ENCODE measurements at places on chromosomes 3 and 15.

- DNase-seq: peak; percentile 64
These were observed 86.4 kb downstream of the SYNPR start for GRCh38 chr3:63364495-63364894.

DNA sequence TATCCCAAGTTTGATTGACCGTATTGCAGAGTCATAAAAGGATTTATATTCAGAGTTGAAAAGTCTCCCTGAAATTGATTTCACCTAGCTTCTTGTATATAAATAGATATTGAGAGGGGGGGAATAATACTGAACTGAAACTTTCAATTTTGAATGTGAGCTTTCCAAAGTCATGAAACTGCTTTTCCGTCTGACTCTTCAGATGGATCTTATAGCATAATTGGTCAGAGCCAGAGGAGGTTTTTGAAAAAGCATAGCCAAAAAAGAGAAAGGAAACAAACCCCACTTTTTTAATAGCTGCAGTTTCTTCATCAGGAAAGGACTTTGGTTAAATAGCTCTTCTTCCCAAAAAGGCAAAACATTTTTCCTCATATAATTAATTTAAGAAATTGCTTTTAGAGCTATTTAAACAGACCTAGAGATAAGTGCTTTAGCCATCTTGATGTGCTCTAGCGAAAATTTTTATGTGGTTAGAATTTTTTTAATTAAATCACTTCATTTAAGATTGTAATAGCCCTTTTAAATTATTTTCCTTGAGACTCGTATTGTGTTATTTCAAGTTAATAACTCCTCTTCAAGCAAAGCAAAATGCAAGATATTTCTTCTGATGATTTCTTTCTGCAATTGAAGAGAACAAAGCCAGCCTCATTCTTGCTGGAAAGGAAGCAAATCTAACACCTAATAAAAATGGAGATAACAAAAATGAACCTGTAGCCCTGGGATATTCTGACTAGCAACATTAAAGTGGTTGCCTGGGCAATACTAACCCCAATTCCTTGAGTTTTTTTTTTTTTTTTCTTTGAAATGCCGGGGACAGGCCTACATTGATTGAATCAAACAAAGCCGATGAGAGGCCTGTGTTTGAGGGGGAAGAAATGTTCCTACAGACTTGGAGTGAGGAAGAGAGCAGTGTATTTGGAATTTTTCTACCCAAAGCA is 173.6 kb downstream of the PTPRG start:
- no peak for DNase-seq

GRCh38 chr3:194672876-194673275 is 885 bp upstream of the LSG1 start:
- no peak for DNase-seq

DNA sequence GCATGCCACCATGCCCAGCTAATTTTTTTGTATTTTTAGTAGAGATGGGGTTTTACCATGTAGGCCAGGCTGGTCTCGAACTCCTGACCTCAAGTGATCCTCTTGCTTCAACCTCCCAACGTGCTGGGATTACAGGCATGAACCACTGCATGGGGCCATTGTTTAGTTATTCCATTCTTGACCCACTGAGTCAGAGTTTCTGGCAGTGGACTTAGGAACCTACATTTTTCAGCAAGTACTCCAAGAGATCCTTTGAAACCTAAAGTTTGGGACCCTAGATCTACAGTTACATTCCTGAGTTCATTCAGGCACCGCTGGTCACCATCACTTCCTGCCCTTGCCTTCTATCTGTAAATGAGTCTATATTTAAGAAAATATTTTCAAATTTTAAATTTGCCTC is 1.4 kb upstream of the TNFSF10 start:
- DNase-seq: no peak

GRCh38 chr3:128679338-128679737 is 28.7 kb upstream of the RPN1 start:
- no peak for DNase-seq

DNA sequence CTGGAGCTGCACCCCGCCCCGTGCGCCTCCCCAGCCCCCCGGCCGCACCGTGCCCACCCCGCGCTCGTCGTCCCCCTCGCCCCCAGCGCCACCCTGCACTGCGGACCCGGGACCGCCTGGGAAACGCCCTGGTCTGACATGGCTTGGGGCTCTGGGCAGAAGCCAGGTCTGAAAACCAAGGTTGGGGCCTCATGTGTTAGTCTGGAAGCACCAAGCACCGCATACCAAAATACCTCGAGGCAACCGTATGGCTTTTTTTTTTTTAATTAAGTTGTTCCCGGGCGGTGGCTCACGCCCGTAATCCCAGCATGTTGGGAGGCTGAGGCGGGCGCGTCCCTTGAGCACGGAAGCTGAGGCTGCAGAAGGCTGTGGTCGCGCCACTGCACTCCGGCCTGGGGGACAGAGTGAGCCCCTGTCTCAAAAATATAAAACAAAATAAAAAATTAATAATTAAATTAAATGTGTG is 91.5 kb upstream of the CHD2 start:
- no peak for DNase-seq

DNA sequence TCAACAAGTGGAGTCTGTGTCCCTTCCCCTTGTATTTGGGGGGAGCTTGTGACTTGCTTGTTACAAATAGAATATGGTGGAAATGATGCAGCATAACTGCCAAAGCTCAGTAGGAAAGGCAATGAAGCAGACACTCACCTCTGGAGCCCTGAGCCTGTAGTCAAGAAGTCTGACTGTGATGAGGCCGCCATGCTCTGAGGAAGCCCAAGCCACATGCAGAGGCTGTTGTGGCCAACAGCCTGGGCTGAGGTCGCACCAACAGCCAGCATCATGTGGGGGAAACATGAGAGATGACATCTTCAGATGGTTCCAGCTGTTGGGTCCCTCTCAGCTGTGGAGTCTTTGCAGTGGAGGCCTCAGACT is 161.4 kb downstream of the CHSY1 start:
- no peak for DNase-seq

- DNase-seq: no peak
These were observed 1.1 kb downstream of the HCLS1 start for GRCh38 chr3:121659586-121659985.

- DNase-seq: peak; percentile 46
These were observed 15.6 kb downstream of the FRMD4B start for GRCh38 chr3:69370156-69370883.

DNA sequence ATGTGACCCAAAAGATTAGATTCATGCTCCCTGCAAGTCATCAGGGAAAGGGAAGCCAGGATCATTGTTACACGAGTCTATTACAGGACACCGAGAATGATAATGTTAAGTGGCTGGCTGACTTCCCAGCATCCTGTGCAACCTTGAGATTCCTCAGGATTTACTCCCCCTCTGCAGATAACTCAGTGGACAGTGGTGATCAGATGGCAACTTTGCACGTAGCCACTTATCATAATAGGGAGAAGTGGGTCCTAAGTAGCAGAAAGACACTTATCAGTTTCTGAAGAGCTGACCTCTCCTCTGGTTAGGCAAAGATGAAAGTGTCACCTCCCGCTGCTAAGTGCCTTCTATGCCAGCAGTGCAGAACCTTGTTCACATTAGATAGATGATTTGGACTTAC is 6.7 kb upstream of the TMPRSS7 start:
- no peak for DNase-seq

- DNase-seq: no peak
These were observed 385.4 kb downstream of the PTPRG start for GRCh38 chr3:61946570-61947324.

DNA sequence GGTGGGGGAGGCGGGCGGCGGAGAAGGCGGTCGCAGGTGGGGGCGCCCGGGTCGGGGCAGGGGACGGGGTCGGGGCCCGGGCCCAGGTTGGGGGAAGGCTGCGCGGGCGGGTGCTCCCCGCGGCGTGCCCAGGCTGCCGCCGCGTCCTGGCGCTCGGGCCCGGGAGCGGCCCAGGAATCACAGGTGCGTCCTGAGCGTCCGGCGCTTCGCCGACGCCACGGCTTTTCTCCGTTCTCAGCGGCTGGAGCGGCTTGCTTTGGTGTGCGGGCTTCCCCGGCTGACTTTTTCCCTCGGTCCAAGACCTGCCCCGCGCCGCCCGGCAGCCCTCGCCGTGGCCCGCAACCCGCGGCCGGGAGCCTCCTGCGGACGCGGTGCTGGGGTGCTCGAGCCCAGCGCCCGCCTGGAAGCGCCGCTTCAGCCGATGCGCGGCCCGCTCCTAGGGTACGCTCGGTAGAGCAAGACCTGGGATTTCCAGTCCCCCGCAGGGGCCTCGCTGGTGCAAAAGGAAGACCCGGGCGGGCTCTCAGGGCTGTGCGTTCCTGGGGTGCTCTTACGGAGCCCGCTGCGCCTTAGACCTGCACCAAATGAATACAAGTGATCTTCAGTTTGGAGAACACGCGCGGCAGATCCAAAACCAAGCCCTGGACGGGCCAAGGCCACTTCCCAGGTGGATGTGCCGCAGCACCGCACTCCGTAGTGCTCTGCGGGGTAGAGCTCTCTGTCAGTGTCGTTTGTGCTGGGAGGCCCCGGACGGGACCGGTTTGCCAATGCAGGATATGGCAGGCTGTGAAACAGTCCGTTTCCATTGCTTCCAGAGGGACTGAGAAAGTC is 639 bp downstream of the NIPA1 start:
- no peak for DNase-seq

DNA sequence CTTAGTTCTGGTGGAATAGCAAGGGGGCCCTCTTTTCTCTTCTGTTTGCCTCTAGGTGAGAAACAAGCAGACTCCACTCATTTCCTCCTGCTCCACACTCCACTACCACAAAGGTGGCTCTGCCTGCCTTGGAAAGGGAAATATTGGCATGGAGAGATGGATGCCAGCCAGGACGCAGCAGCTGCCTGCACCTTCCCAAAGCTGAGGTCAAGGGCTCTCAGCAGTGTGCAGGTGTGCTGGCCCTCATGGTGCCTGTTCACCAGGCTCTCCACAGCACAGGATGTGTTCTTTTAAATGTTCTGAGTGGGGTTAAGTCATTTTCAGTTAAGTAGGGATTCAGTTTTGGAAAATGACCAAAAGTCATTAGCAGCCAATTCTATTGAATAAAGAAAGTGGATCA is 211.2 kb upstream of the STRIT1 start:
- DNase-seq: no peak

- DNase-seq: no peak
These were observed 18.9 kb downstream of the EBLN2 start for GRCh38 chr3:73080216-73080966.

DNA sequence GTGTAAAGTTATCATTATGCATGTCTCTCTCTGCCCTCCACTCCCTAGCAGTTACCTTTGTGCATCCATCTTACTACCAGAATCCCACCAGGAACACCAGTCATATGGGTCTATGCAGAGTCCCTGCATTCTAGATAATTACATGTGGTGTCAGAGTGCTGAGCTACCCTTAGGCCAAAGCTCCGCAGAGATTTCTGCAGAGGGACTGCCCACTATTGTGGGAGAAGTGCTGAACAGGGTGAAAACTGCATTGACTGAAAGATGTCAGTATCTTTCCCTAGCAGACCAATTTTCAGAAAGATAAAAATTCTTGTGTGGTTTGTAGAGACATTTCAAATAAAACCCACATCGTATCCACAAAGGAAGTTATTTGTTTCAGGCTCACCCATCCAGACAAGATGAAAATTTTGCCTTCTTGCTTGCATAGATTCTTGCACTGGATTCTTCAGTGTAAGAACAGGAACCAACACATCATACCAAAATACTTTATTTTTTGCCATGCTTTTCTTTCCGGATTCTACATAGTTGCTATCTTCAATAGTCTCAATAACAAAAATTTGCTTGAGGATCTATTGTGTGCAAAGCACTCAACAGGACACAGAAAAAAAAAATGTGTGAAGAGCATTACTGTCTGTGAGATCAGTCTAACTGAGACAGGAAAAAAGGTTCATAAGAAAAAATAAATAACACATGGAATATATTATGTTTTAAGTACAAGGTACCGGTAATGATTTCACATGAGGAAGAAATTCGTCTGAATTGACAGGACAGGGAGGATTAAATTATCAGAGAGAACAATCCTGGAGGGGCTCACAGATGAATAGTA is 32.0 kb upstream of the CCDC80 start:
- no peak for DNase-seq

- no peak for DNase-seq
These were observed 394.6 kb upstream of the TPM1 start for GRCh38 chr15:62647843-62648505.

- no peak for DNase-seq
These were observed 2.3 kb downstream of the MELTF start for GRCh38 chr3:197027151-197027895.

GRCh38 chr15:52348056-52348745 is 52.6 kb upstream of the MYO5C start:
- no peak for DNase-seq

DNA sequence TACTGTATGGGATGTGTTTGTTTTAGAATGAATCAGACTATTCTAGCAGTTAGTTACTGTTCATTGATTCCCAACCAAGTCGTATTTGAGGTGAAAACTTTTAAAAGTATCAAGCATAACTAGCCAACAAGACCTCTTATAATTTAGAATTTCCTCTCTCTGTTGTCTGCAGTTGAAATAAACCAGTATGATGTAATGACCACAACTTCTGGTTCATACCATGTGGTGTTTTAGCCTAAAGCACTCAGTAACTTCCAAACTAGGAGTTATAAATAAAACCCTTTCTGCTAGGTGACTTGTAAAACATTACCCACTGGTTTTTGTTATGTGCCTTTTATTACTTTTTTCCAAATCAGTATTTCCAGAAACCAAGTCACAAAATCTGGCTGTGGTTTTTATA is 19.8 kb upstream of the P2RY12 start:
- no peak for DNase-seq

DNA sequence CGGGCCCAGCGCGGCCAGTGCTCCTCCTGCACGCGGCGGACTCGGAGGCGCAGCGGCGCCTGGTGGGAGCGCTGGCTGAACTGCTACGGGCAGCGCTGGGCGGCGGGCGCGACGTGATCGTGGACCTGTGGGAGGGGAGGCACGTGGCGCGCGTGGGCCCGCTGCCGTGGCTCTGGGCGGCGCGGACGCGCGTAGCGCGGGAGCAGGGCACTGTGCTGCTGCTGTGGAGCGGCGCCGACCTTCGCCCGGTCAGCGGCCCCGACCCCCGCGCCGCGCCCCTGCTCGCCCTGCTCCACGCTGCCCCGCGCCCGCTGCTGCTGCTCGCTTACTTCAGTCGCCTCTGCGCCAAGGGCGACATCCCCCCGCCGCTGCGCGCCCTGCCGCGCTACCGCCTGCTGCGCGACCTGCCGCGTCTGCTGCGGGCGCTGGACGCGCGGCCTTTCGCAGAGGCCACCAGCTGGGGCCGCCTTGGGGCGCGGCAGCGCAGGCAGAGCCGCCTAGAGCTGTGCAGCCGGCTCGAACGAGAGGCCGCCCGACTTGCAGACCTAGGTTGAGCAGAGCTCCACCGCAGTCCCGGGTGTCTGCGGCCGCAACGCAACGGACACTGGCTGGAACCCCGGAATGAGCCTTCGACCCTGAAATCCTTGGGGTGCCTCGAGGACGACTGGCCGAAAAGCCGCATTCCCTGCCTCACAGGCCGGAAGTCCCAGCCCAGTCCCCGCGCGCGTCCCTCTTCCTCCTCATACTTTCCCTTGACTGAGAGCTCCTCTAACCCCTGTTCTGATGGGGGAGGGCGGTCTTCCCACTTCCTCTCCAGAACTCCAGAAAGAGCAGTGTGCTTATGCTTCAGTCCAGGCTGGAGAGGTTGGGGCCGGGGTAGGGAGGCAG is 1.4 kb upstream of the IL17RC start:
- DNase-seq: no peak

- DNase-seq: peak; percentile 41
These were observed 3.9 kb upstream of the FSIP1 start for GRCh38 chr15:39786447-39787056.

- DNase-seq: no peak
These were observed 292.6 kb downstream of the LRRC3B start for GRCh38 chr3:26915208-26915607.
